ENCODE measurements at places on chromosomes 5 and 9.

- DNase-seq: no peak
Observed at GRCh38 chr5:78647838-78648358, 674 bp downstream of the LHFPL2 start.

GRCh38 chr5:135112008-135112725 lies 78.1 kb upstream of the PITX1 start:
- no peak for DNase-seq

GRCh38 chr5:140966293-140967225 lies at the start of gene PCDHAC2:
Gene PCDHAC2 (plus strand): TSS chr5:140966476. CDS start chr5:140966767, 291 bp downstream.
- DNase-seq: peak; percentile 63

DNA sequence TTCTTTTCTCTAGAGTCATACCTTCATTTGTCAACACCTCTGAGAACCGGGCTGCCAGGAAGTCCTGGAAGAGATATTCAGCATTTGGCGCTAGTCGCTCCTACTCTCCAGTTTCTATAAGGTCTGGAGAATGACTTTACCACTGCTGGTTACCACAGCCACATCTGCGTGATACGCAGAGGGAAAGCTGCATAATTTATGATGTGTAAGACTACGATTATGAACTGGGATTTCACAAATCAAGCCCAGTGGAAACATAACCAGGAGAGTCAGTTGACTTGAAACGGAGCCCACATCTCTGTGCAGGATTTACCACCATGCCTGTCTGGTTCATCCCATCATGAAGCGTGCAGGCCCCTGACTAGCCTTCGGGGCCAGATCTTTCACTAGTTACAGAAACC lies 72.6 kb downstream of the FGF1 start:
- no peak for DNase-seq

GRCh38 chr9:22240619-22241018 lies 206.0 kb upstream of the DMRTA1 start:
- no peak for DNase-seq

- no peak for DNase-seq
Observed at GRCh38 chr9:75892216-75892911, 1.9 kb downstream of the PCSK5 start.

DNA sequence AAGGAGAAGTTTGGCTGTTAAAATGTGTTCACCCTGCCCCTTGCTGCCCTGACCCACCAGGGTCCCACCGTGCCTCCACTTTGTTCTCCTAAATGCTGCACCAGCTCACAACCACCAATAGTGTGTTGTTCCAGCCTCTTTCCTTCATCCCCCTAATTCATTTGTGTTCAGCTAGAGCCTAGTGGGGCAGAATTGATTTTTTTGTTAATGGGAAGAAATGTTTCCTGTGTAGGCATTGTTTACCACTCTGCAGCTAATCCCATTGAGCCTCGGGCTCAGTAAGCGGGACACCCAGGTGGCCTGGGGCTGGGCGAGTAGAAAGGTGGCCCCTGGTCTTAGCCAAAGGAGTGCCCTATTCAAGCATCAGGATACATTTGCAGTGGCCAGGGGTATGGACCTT lies 127.6 kb downstream of the MVB12B start:
- DNase-seq: no peak

GRCh38 chr9:2620919-2621721 lies 467 bp upstream of the VLDLR start:
- DNase-seq: peak; percentile 2

DNA sequence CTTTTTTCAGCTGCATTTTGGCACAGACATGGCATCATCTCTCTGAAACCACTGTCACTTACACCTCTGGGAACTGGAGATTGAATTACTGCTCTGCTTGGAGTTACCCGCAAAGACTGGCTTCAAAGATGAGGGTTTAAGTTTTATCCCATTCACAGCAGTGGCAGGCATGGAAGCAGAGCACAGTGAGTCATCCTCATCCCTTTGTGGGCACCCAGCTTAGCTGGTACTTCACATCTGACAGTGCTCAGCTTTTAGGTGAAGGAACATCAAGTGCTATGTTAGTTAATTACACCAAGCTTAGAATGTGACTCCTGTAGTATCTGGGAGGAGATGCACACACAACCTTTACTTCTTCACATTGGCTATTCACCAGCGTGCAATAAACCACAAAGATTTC lies 24.8 kb upstream of the ALDH1A1 start:
- DNase-seq: no peak

DNA sequence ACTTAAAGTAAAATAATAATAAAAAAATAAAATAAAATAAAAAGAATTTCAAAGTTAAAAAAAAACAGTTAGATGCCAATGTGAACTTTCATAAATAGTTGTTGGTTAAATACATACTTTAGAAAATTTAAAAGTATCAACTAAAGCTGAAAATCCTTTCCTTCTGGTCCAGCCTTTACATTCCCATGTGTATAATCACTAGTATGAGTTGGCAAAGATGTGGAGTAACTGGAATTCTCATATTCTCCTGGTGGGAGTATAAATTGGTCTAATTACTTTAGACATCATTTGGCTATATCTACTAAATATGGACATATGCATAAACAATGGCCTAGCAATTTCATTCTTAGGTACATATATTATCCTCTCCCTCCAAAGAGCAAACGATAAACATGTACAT lies 619.9 kb downstream of the PTPRD start:
- DNase-seq: no peak

DNA sequence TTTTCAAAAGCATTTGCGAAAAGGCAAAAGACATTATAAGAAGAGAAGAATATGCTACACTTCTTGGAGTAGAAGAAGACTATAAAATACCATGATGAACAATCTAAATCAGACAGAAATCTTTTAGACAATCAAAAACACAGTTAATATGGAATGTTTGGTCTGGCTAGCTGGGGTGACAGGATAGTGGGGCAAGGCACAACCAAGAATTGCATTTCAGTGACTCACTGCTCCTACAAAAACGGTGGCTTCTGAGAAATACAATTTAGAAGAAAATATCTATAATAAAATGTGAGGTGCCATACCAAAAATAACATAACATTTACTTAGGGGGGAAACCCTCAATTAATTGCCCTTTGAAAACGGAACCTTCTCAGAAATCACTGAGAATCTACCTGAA lies 363.4 kb downstream of the NPR3 start:
- no peak for DNase-seq

DNA sequence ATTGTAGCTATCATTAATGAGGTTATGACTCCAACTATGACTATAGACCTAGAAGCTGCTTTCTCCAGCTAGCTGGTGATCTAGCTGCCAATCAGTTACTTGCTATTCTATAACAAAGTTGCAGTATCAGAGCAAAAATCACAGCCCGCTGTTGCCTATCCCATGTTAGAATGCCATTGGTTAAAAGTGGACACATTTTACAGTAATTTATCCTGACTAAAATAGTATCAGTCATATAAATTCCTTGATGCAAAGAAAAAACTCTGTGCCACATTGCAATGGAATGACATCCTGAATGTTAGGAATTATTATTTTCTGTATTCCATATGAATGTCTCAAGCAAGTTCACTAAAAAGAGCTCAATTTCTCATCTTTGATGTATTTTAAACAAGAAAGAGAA lies 626.5 kb downstream of the PDE4D start:
- no peak for DNase-seq

GRCh38 chr5:28344836-28345433 lies 1306.5 kb upstream of the CDH9 start:
- no peak for DNase-seq

DNA sequence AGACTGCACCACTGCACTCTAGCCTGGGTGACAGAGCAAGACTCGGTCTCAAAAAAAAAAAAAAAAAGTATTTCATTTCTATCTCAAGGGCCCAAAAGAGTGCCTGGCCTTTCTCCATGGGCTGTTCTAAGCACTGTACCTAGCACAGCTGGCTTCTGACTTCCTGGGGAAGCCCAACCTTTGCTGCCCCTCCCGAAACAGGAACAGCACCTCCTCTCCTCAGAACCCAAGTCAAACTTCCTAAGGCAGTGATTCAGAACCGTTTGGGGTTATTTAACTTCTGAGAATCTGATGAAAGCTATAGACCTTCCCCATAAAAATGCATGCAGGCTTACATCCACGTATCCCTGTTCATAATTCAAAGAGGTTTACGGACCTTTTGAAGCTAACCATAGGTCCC lies 57.8 kb downstream of the NRG2 start:
- no peak for DNase-seq

DNA sequence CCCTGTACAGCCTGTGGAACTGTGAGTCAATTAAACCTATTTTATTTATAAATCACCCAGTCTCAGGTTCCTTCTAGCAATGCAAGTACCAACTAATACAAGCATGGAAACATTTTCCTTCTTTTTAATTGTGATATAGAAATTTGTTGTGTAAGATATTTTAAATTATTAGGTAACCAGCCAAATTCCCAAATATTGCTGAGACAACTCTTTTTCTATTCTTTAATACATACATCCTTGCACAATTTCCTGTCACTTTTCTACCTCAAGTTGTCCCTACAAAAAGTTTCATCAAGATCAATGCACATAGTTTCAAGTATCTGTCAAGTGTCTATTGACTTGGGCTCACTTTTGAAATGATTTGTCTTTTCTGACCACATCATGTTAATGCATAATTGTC lies 488.6 kb downstream of the ACTL7B start:
- no peak for DNase-seq

DNA sequence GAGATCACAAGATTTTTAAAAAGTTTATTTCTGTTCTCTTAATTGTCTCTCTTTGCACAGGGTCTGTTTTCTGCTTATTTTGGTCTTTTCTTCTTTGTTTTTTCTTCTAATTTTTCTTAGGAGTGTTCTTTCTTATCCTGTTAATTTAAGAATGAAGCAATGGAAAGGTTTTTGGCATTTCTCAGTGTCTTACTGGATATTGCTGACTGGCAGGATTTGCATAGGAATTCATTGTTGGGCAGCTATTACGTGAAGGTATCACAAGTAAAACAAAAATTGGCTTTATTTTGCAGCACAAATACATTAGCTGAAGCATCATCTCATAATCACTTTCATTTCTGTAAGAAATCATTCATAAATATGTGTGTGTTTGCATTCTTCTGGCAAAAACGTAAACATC lies 566.9 kb upstream of the CDH6 start:
- DNase-seq: no peak

DNA sequence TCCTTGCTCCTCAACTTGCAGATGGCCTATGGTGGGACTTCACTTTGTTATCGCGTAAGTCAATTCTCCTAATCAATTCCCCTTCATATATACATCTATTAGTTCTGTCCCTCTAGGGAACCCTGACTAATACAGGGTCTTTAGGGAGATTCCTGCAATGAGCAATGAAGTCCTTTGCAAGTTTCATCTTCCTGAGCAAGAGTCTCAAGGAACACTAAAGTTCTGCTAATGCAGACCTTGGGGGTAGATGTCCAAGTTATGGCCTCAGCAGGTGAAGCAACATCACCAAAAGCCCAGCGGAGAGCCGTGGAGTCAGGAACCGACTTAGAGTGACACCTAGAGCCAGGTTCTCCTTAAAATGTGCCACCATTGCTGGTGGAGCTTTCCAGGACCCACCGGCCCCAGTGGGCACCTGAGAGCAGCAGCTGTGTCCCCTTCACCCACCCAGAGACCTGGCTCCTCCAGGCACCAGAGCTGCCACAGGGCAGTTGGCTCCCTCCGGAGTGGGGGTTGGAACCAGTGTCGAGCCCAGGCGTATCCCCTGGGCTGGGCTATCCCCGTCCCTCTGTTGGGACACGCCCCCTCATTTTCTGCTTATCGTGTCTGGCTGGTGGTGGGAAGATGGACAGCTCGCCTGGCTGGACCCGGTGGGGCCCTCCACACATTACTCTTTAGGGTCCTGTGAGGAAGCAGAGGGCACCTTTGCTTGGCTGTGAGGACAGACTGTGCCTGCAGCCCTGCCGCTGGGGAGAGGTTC lies 10.9 kb upstream of the FCN1 start:
- no peak for DNase-seq

All from GOT3 (cell line).